ENCODE measurements at places on chromosomes 13 and 19. TPM values are rescaled to one million over a fixed set of nuclear protein-coding genes. Genes with fewer than 3 reads are reported as not detected.

ELAVL3 gene
- not detected for total RNA-seq

STK11 gene
- total RNA-seq, result 82.9 TPM

ZNF442 gene
- total RNA-seq, result 3.9 TPM

PSG4 gene
- 0.30 TPM for total RNA-seq

ACTMAP gene
- 1.9 TPM for total RNA-seq

TYROBP gene
- not detected for total RNA-seq

SSBP4 gene
- total RNA-seq, result 48.0 TPM

LACC1 gene
- 23.6 TPM for total RNA-seq

ATP4B gene
- not detected for total RNA-seq

ZNF471 gene
- total RNA-seq, result 5.3 TPM

COPE gene
- 244 TPM for total RNA-seq

OSCAR gene
- 0.78 TPM for total RNA-seq

C19orf85 gene
- total RNA-seq, result not detected

Measured in smooth muscle cell of the umbilical artery (primary cell).